ENCODE measurements at places on chromosomes 11 and 22. TPM values are rescaled to one million over a fixed set of nuclear protein-coding genes. Genes with fewer than 3 reads are reported as not detected.

The SLC3A2 gene
- polyA plus RNA-seq: 73.2 TPM

The FOLH1 gene
- polyA plus RNA-seq: not detected

The SLC29A2 gene
- polyA plus RNA-seq: 2.8 TPM

The SMC1B gene
- not detected for polyA plus RNA-seq

The SLC5A4 gene
- not detected for polyA plus RNA-seq

Measured in naive B cell (primary cell).